ENCODE measurements at places on chromosomes 1 and 21.

- no peak for DNase-seq
These were observed 46.2 kb downstream of the TRABD2B start for GRCh38 chr1:47951026-47951425.

DNA sequence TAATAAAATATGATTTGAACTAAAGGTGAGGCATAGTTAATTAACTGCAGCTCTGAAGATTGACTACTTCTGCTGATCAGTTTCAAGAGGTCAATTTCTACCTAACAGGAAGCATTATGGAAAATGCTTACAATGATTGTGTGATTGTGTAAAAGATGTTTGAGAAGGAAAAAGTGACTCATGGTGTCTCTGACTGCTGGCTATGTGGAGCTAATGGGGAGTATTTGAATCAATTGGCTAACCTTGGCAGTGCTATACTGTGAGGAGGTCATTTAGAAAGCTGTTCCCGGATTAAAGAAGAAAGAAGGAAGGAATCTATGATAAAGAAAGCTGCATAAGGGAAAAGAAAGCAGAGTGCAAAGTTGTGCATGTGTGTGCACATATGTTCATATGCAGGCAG lies 376.5 kb downstream of the ADGRL2 start:
- no peak for DNase-seq

GRCh38 chr1:43605766-43606165 lies 44.2 kb upstream of the KDM4A start:
- no peak for DNase-seq

- no peak for DNase-seq
These were observed 88.5 kb upstream of the GPR88 start for GRCh38 chr1:100449477-100449876.

DNA sequence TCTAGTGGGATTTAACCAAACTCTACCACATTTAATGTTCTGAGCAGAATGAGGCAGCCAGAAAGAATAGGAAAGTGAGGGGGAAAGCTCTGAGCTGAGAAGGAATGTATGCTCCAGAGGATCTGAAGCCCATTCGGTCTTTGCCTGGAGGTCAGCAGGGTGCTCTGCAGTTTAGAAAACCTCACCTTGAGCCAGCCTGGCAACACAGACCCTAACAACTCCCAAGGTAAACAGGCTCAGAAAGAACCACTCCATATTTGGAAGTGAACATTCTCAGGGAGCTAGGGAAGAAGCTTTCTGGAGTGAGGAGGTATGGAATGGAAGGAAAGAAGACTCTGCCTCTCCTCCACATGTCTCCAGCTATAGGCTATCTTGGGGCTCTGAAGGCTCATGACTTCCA lies 398.8 kb downstream of the SEC16B start:
- DNase-seq, result no peak

GRCh38 chr1:48216941-48217340 lies 5.6 kb upstream of the SLC5A9 start:
- DNase-seq, result no peak

DNA sequence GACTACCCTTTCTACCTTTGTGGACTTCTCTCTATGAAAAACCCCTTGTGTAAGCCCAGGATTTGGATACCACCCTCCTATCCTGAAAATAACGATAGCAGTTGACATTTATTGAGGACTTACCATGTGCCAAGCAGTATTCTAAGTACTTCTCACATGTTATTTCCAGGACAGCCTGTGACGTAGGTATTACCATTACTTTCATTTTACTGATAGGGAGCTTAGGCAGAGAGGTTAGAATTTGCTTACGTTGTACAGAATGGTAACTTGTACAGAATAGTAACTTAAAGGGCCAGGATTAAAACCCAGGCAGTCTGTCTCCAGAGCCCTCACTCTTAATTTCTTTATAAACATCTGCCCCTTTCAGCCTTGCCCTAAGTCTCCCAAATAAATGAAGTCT lies 138.3 kb downstream of the NTMT2 start:
- DNase-seq, result no peak

DNA sequence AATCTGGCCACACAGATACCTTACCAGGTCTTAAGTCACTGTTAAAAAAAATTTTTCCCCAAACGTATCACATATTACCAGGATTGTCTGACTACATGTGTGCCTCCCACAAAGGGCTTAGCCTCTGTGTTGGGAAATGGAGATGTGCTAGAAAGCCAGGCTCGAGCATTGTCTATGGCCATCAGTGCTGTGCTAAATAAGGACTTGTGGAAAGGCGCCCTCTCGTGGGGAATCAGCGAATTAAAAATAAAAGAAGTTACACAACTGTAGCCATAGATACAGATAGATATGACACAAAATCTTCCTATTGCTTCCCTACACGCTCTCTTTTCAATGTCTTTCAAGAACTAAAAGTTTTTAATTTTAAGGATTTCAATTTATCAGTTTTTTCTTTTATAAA lies 47.5 kb upstream of the CRNN start:
- DNase-seq, result peak; percentile 37

DNA sequence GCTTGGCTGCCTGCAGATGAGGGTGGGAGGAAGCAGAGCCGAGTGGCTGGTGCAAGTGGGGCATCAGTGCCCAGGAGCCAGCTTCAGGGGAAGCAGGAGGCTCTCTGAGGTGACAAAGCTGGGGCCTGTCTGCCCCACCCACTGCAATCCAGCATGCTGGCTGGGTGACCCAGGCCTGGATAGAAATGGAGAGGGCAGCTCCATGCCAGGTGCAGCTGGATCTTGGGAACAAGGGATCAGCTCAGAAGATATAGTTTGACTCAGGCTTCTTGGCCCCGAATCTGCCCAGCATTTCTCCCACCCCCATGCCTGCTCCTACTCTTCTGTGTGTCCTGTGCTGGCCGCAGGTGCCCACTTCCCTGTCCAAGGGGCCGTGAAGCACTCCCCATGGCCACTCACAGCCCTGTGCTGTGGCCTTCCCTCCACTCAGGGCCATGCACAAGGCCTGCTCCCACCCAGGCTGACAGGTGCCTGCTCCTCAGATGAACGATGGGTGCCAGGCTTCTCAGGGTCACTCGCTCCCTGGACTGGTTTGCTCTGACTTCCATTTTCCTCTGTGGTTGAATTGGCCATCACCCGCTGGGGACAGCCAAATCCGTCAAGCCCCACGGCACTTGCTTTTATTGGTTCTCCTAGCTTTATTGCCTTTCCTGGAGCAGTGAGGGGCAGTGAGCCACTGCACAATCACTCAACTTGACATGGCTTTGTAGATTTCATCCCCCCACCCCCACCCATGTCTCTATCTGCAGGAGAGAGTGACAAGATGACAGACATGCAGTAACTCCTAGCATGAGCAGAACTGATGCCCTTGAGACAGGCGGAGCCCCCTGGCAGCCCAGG lies 174.8 kb upstream of the VAMP3 start:
- peak; percentile 43 for DNase-seq

DNA sequence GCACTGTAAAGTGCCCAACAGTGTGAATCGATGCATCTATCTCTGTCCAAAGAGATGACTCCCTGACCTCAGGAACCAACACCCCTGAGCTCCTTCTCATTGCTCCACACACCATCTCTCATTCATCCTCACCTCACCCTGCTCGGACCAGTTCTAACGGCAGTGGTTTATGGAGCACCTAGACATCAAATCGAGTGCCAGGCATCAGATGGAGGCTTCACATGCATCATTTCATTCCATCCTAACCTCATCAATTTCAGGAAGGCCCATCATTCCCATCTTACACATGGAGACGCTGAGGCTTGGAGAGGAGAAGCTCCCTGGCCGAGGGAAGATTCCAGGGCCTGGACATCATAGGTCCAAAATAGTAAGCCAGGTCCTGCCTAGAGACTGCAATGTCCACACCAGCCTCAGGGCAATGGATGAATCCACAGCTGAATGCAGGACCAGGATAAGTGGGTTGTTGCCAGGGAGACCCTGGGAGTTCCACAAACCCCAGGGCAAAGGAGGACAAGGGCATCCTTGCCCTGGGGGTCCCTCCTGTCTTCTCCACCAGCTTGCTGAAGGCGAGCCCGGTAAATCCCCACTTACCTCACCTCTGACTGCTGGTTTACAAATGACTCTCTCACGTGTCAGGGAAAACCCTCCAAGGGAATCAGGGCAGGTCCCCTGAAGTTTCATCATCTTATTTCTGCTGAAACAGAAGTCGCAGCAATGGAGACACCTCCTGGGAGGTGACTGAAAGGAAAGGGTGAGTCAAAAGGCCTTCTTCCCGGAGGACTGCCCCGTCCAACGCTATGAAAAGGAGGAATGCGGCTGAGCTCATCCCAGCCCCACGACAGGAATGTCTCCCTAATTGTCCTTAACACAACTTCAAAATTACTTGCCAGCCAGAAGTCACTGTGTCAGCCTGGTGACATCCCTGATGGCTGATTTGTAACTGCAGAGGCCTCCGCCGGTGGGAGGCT lies 9.0 kb upstream of the IFFO2 start:
- no peak for DNase-seq

GRCh38 chr1:46549697-46550681 lies 1.5 kb downstream of the KNCN start:
- no peak for DNase-seq

DNA sequence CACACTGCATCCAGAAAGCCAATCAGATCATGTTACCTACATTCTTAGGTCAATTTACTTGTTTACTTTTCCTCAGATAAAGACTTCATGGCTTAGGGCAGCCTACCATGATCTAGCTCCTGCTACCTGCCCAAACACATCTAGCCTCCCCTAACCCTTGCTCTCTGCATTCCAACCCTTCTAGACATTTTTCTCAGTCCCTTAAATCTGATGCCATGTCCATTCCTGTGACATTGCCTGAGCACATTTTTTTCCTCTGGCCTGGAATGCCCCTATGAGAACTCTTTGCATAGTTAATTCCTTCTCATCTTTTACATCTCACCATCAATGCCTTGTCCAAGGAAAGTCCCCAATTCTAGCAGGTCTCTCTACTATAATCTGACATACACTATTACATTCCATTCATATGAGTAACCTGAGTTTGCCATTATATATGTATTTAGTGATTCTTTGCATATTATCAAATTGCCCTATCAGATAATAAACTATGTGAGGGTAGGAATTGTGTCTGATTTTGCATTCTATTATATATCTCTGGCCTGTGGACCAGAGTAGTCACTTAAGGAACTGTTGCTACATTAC lies 166.9 kb downstream of the COL11A1 start:
- no peak for DNase-seq

DNA sequence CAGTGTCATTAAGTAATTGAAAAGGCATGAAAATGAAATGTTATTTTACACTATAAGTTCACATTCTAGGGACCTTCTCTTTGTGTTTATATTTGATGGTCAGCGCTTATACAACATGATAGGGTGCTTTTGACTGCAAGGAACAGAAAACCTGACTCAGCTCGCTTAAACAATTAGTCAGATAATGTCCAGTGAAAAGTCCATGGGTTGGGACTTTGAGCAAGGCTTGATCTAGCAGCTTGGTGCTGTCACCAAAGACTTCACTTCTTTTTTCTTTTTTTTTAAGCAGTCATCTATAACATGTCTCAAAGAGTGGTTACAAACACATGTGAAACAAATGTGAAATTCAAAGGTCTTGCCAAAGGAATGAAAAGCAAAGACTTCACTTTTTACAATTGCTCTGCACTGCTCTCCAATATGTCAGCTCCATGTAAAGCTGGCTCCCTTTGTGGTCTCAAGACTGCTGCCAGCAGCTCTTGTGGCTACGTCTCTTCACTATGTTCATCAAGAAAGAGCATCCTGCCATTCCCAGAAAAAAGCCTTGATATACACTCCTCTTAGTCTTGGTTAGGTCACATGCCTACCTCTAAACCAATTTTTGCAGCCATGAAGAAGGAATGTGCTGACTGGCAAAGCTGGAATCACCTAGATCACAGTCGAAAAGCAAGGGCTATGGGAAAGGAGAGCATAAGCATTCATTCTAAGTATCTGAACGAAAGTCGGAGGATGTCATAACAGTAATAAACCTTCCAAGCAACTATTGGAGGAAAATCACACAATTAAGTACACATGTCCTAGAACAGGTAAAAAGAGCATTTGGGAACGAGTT lies 15.2 kb downstream of the F3 start:
- DNase-seq, result no peak

GRCh38 chr1:214637722-214638458 lies 34.9 kb downstream of the CENPF start:
- DNase-seq, result peak; percentile 22

DNA sequence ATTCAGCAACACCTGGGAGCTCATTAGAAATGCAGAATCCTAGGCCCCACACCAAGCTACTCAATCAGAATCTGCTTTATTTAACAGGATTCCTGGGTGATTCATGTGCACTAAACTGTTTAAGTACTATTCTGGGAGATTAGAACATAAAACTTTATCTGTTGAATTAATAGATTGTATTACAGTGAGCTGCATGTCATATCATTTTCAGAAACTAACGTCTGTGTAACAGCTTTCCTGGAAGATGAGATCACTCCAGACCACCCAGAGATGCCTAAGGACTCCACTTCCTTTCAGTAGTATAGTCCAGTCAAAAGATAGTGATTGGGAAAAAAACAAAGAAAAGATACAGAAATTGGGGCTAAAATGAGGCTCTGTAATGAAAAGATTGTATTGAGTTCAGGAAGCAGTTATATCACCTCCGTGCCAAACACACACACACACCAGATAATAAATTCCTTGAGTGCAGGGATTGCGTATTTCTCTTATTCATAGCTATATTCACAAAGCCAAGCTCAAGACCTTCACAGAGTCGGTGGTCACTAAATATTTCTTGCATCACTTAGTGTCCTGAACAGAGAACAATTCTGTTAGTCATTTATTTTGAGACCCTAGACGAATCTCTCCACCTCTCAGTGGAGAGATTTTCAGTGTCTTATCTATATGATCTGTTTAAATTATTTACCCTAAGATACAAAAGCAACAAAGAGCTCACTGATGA lies 178.2 kb downstream of the DSCAM start:
- DNase-seq, result no peak

DNA sequence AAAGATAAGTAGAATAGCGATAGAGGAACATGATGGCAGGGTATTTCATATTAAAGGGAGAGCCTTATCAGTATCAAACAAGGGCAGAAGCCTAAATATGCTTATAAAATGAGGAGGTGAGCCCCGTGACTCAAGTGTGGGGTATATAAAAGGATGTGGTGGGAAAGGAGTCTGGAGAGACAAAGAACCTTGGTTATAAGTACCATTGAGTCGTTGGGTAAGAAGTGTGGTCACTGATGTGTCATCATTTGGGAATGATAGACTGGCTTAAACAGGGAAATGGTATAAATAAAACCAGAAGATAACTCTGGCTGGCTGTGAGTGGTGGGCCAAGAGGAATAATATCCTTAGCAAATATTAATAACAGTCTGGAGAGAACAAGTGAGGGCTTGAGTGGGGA lies 10.9 kb upstream of the CD5L start:
- DNase-seq, result no peak

DNA sequence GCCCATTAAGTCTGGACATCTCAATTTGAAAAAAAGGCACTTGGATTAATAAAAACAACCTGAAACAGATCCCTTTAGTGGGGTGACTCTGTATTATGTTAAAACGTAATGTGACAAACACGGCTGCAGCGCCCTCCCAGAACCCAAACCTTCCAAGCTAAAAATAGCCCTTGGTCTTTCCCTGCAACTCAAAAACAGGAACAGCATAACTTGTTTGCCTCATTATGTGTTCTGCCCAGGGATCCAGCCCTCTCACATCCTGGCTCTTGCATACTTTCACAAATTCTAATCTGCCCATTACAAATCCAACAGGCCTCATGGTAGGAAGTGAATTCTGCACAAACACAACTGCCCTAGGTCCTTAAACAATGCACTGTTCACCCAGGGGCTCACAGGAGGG lies 94.7 kb upstream of the GADD45A start:
- DNase-seq, result no peak

- no peak for DNase-seq
These were observed 23.4 kb downstream of the CTBS start for GRCh38 chr1:84550826-84551225.

GRCh38 chr1:209768354-209768774 lies 12.5 kb downstream of the TRAF3IP3 start:
- no peak for DNase-seq

GRCh38 chr1:238624776-238625175 lies 734.1 kb upstream of the ZP4 start:
- no peak for DNase-seq

All from renal pelvis (tissue), 12 donors.